ENCODE measurements at places on chromosomes 7 and 10.
A peak's percentile ranks its signal among the peaks of the same experiment; 100 is the strongest.

DNA sequence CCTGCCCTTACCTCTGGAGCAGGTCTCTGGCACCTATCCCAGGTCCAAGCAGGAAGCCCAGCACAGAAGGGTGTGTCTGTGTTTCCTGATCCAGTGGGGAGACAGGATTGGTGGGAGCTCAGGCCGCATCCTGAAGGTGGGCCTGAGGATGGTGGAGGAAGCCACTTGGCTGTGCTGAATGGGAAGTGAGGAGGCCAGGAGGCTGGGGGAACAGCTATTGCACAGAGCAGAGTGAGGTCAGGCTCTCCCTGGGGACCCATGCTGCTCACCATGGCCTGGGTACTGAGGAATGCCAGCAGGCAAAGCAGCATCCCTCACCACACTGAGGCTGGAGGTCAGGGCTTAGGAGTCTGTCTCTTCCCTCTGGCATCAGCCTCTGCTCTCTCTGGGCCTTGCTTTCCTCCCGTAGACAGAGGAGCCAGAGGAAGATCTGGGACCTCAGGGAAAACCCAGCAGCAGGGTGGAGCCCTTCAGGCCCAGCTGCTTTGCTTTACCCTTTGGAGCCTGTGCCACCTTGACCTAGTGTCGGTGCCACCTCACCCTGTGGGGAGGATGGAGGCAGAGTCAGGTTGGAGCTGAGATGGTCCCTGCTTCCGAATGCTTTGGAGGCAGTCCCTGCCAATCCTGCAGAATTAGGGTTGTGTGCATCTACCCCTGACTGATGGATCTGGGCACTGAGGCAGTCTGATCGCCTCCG lies 39.0 kb downstream of the CDH23 start:
- no peak for DNase-seq

DNA sequence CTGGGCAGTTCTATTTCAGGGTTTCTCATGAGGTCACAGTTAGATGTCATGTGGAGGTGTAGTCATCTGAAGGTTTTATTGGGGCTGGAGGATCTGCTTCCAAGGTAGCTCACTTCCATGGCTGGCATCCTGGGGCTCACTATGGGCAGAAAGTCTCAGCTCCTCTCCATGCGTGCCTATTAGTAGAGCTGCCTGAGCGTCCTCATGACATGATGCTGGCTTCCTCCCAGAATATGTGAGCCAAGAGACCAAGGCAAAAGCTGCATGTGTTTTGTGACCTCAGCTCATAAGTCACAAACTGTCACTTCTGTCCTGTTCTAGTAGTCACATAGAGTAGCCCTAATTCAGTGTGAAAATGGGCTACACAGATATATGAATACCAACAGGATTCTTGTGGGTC lies 524.4 kb downstream of the SUGCT start:
- no peak for DNase-seq

DNA sequence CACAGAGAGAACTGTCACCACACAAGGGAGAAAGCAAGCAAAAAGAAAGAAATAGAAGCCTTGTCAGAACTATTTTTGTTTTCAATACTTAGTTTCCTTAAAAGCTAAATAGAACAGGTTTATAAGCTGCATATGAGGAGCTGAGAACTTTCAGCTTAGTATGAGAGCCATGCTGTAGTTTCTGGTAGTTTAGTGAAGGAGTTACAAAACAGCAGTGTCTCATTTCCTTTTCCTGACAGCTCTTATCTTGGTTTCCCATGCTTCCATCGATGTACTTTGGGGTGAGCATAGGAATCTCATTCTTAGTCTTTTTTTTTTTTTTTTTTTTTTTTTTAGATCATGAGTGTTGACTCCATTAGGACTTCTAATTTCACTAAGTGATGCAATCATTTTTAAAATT lies 8.6 kb upstream of the CHRM2 start:
- DNase-seq: no peak

DNA sequence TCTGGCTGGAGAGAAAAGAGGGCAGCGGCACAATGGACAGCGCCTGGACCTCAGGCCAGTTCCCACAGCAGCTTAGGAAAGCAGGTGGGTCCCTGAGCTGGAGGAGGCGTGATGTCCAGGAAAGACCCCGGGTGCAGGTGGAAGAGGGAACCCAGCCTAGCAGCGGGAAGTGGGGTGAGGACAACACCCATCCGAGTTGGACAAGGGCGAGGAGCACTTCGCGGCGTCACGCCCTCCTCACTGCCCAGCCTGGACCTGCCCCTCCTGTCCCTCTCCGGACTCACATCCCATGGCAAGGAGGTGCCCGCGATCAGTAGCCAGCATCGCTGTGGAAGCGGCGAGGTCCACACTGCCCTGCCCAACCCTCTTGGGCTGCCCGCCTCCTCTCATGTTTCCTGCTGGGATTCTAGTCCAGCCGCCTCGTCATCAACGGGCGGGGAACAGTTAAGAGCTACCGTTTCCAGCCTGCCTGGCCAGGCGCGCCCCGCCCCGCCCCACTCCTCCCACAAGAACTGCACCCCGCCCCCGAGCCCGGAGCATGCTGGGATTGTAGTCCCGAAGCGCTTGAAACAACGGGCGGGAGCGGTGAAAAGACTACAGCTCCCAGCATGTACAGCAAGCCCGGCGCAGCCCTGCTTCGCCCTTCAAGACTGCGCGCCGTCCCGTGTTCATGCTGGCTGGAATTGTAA lies 930.6 kb upstream of the ZNF722 start:
- DNase-seq: no peak

- no peak for DNase-seq
These were observed 616.4 kb downstream of the SDK1 start for GRCh38 chr7:3917436-3917835.

GRCh38 chr10:33735464-33735923 lies 401.0 kb upstream of the NRP1 start:
- no peak for DNase-seq

DNA sequence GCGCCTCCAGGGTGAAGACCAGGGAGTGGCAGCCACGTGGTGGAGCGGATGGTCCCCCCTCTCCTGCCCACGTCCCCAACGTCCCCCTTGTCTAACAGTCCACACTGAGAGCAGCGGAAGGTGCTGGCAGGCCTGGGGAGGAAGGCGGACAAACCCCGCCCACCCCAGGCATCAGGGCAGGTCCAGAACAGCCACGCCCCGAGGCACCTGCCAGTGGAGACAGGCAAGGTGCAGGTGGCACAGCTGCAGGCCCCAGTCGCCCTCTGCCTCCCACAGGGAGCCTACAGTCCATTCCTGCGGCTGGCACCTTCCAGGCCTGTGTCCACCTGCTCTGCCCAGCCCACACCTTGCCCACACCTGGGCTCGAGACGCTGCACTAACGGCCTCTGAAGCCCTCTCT lies 24.9 kb downstream of the CYP2W1 start:
- no peak for DNase-seq

DNA sequence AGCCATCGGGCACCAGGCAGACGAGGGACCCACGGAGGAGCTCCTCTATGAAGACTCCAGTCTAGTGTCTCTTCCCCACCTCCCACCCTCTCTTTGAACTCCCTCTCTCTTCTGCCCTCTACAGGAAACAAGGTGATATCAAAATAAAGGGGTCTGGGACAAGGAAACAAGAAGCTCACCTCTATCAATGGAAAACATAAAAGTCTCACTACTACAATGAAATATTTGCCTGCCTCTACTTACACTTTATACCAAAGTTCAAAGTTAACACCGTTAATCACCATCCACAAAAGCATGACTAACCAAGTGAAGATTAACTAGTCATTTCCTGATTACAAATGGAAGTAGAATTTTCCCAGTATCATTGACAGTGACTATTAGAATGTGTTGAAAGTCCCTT lies 82.2 kb downstream of the PARD3 start:
- no peak for DNase-seq

GRCh38 chr10:77501152-77501845 lies 136.3 kb downstream of the KCNMA1 start:
- DNase-seq: peak; percentile 89

DNA sequence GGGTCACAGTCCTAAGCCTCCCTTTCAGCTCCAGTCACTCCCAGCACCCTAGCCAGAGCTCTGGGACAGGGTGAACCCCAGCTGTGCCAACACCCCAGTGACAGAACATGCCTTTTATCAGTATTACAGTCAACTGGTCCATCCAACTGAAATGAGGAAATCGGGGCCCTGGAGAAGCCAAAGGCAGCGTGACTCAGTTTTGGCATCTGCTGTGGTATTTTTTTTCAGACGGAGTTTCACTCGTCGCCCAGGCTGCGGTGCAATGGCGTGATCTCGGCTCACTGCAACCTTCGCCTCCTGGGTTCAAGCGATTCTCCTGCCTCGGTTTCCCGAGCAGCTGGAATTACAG lies 3.4 kb upstream of the CLDN15 start:
- no peak for DNase-seq

- DNase-seq: no peak
These were observed 105.6 kb upstream of the MYO3A start for GRCh38 chr10:25828475-25828874.

GRCh38 chr10:98675902-98676301 lies 229.2 kb upstream of the HPS1 start:
- DNase-seq: no peak

GRCh38 chr10:1939016-1939415 lies 201.7 kb upstream of the ADARB2 start:
- no peak for DNase-seq

DNA sequence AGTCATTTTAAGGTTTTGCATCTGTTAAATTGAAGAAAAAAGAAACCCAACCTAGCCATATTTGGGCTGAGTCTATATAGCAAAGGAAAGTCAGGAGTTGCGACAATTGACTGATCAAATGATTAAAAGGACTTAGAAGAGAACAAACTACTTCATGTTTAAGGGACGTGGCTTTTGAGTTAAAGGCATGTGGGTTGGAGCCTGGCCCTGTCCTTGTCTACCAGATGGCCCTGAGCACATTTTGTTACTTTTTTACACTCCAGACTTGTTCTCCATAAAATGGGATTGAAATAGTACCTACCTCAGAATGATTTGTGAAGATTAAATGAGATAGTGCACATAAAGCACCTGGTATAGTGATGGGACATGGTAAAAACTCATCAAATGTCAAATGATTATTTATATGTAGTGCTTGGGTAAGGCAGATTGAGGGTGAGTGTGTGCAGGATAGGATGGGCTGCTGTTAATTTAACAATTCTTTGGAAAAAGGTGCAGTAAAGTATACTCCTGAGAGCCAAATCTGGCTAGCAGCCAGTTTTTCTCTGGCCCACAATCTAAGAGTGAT lies 168.3 kb downstream of the KIF20B start:
- no peak for DNase-seq

DNA sequence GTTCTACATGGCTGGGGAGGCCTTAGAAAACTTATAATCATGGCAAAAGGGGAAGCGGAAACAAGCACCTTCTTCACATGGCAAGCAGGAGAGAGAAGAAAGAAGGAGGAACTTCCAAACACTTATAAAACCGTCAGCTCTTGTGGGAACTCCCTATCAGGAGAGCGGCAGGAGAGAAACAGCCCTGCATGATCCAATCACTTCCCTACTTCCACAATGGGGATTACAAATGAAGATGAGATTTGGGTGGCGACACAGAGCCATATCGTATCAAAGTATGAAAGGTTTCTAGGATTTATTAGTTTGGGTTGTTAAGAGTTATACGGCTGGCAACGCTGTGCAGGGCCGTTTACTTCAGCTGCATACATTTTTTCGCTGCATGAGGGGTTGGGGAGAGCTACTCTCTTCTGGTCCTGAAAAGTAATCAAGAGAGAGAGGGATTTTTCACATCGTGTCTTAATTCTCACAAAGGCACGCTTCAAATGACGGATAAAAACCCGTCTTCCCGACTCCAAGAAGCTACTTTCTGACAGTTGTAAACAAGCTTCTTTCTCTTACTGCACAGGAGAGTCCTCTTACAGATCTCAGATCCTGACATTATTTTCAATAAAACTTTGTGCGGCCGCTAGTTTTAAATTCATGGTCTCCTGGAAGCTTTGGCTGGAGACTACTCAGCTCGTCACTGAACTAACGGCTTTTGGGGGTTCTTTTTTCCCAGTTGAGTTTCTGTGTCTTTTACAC lies 751 bp upstream of the GTPBP10 start:
- no peak for DNase-seq

DNA sequence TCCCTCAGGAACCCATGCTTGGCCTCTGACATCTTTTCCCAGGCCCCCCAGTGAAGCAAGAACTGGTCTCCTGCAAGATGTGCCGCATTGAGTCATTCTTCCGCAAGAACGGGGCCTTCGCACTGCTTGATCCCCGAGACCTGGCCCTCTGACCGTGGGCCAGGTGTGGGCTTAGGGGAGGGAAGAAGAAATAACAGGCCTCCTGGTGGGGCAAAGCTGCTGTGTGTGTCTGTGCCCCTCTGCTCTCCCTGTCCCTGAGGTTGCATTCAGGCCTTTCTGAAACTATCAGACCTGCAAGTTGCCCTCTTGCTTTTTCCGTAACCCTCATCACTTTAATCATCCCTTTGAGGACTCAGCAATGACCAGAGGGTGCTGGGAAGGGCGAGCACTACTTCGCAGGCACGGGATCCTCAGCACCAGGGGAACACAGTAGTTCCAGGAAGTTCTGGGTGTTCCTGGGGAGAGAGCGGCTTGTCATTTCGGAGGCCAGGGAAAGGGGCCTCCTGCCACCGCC lies 6.0 kb downstream of the ATP6V1F start:
- no peak for DNase-seq

DNA sequence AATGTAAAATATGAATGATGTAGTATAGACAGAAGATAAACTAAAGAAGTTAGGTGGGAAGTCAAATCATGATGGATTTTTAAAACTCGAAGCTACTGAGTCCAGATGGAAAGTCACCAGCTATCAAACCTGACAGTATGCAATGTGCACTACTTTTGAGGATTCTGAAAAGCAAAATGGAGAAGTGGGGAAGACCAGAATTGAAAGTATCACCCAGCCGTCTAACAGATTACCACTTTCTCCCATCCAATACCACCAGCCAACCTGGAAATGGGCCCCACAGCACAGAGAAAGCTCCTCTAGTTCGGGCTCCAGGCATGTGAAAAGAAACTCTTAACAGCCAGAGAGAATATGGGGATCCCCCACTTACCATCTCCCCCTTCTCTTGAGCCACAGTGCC lies 67.9 kb upstream of the SRRM3 start:
- DNase-seq: no peak

GRCh38 chr10:12377658-12378290 lies 28.4 kb downstream of the CAMK1D start:
- no peak for DNase-seq

GRCh38 chr10:110005719-110006118 lies 2.1 kb upstream of the ADD3 start:
- DNase-seq: peak; percentile 65

- DNase-seq: no peak
These were observed 101.2 kb upstream of the KLF6 start for GRCh38 chr10:3886191-3886590.

GRCh38 chr7:37394158-37394557 lies 54.5 kb downstream of the ELMO1 start:
- no peak for DNase-seq

All from fibroblast of skin of left biceps (primary cell).